ENCODE measurements at places on chromosomes 2 and 18.
A peak's percentile ranks its signal among the peaks of the same experiment; 100 is the strongest.

GRCh38 chr2:130787841-130788240 lies 32.5 kb downstream of the AMER3 start:
- no peak for DNase-seq

GRCh38 chr18:37729716-37730115 lies 164.1 kb upstream of the CELF4 start:
- no peak for DNase-seq

- DNase-seq: no peak
Observed at GRCh38 chr2:128166746-128167353, 75.8 kb downstream of the UGGT1 start.

- no peak for DNase-seq
Observed at GRCh38 chr18:13397504-13398163, 179.1 kb downstream of the LDLRAD4 start.

- no peak for DNase-seq
Observed at GRCh38 chr2:11963966-11964365, 217.5 kb downstream of the LPIN1 start.

DNA sequence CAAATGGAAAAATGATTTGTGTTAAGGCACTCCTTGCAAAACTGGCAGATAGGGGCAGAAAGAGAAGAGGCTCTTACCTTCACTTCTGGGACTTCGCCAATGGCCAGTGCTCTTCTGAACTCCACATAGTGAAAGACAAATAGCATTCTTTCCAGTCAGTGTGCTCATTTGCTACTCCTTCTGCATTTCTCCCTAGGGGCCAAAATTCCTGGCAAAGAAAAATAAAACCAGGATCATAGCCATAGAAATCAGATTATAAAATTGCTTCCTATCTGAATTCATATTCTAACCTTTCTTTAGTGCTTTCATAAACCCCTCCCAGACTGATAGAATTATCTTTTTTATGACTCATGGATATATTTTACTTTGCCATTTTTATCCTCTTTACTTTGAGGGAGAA lies 56.9 kb upstream of the PELI1 start:
- DNase-seq: no peak

DNA sequence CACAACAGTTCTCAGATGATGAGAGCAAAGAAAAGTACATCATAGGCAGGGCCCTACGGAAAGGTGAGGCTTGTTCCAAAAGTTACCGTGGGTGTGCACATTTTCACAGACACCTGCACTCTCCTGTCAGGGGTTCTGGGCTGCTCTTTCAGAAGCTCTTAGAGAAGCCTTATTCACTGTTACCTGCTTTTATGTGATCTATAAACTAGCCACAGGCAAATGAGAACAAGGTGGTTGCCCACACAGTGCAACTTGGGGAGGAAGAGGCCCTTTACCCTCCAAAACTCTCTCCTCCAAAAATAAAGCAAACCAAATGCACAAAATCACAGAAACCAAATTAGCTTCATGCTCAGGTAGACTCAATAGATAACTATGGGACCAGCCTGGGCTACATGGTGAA lies 11.1 kb upstream of the CUL3 start:
- no peak for DNase-seq

DNA sequence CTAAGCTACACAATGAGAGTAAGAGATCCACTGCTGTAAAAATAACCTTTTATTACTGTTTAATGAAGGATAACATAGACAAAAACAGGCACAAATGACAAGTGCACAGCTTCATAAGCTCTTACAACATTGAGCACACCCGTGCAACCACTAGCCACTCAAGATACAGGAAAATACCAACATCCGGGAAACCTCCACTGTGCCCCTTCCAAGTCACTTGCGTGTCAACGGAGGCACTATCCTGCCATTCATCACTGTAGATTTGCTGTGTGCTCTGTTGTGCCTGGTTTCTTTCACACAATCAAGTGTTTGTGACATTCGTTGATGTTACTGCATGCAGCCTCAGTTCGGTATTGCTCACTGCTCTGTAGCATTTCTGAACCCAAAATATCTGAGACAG lies 292.9 kb upstream of the MYT1L start:
- peak; percentile 56 for DNase-seq

DNA sequence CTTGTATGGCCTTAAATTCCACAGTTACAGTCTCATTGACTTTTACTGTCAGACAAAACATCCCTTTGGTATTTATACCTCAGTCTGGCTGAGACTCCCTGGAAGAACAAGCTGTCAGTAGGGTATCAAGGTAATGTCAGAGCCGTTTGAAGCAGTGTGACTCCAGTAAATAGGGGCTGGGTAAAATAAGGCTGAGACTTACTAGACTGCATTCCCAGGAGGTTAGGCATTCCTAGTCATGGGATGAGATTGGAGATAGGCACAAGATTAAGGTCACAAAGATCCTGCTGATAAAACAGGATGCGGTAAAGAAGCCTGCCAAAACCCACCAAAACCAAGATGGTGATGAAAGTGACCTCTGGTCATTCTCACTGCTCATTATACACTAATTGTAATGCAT lies 219.5 kb upstream of the SKOR2 start:
- DNase-seq: no peak

GRCh38 chr18:59273759-59274532 lies 692 bp upstream of the RAX start:
- no peak for DNase-seq

DNA sequence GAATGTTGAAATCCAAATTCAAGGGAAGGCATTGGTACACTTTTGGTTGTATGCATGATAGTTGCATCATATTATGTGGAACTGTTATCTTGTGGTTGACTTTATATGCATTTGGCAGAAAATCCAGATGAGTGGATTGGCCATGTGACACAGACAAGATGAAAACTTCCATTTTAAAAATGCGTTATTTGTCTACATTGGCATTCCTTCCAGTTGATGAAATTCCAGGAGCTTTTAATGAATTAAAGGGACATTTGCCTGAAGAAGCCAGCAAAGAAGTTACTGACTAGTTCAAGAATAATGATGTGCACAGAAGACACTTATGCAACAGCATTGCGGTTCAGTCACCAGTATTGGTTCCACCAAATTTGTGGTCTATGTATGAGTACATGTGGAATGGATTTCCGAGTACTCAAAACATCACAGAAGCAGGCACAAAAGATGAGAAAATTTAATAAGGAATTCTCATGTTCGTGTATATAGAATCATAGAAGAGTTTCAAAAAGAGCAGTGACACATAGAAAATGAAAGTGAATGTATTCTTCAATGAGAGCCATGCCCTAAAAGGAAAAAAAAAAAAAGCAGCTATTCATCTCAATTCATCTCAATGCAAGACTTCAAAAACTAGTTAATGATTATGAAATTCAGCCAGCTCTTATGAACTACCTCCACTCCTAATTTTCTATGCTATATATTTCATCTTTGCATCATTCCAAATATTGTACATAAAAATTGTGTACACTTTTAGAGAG lies 232.1 kb downstream of the RBM43 start:
- DNase-seq: no peak

DNA sequence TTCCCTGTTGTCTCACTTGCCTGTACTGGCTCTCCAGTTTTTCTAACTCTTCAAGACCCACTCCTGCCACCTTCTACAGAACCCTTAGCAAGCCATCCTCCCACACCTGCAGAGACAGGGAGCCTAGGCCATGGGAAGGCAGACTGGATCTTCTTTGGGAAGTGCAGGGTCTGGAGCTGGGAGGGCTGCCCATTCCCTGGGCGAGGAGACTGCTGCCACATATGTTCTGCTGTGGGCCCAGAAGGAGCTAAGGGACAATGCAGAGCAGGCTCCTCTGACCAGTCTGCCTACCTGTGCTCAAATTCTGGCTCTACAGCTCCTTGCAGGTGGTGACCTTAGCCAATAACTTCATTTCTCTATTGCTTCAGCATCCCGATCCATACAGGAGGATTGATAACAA lies 152.1 kb upstream of the CELF4 start:
- DNase-seq: no peak

All from pons (tissue), 1 donor.